Iris pigment epithelial cell (primary cell): ENCODE measurements at places on chromosomes 7 and 10.

GRCh38 chr7:42744746-42745145 is 167.1 kb downstream of the C7orf25 start:
- no peak for DNase-seq

GRCh38 chr10:126214021-126214420 is 174.3 kb downstream of the ADAM12 start:
- DNase-seq: no peak

- no peak for DNase-seq
Measured at GRCh38 chr10:132562177-132562915, 24.8 kb downstream of the INPP5A start.

DNA sequence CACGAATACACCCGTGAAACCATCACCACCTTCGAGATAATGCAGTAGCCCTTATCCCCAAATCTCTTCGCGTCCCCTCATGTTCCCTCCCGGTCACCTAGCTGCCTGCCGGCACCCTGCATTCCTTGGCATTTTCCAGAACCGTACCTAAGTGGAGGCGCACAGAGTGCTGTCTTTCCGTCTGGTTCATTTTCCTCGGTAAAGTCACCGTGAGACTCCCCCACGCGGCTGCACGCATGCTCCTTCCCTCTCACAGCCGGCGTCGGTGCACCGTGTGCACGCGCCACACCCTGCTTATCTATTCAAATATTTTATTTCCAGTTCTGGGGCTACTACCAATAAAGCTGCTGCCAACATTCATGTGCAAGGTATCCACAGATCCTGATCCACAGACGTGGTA is 65.5 kb upstream of the NKX6-2 start:
- no peak for DNase-seq

- DNase-seq: no peak
Measured at GRCh38 chr10:88996927-88997326, 6.3 kb downstream of the FAS start.

GRCh38 chr10:123252779-123253178 is 98.6 kb downstream of the BUB3 start:
- DNase-seq: no peak

DNA sequence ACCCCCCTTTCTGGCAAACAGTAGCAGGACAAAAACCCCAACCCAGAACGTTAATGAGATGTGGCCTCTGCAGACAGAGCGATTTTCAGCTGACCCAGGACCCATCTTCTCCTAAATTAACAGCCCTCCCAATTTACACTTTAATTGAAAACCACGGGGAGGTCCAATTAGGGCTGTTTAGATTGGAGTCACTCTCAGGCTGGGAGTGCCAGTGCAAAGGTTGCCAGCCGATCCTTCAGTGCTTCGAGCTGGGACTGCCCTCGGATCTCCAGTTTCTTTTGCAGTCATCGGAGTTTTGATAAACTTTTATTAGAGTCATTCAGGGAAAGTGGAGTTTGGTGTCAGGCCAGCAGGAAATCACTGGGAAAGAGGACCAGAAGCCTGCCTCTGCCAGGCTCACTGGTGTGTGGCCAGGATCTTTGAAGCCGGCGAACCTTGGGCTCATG is 108.0 kb downstream of the DOCK1 start:
- DNase-seq: no peak

GRCh38 chr10:12319076-12319475 is 30.3 kb upstream of the CAMK1D start:
- no peak for DNase-seq

- DNase-seq: no peak
Measured at GRCh38 chr7:38122501-38122900, 55.5 kb upstream of the STARD3NL start.

DNA sequence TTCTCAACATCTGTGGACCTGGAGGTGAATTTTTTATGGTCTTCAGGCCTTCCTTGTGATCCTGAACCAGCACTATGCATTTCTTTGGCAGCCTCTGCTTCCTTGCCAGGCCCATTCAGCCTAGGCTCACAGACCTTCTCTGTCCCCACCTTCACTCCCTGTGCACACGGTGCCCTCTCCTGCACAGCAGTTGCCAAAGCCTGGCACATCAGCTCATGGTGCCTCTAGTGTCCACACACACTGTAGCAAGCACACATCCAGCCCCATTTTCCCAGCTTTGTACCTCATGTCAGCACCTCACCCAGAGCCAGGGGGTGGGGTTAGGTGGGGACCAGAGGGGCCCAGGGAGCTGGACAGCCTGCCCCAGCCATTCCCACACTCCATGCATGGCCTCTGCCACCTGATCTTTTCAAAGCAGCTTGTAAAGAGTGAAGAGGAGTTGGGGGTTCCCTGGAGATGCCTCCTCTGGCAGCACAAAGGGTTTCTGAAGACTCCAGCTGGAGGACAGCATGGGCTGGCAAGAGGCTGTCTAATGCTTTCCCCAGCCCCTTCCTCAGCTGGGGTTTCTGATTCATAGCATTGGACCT is 57.9 kb upstream of the TMEM72 start:
- peak; percentile 36 for DNase-seq

DNA sequence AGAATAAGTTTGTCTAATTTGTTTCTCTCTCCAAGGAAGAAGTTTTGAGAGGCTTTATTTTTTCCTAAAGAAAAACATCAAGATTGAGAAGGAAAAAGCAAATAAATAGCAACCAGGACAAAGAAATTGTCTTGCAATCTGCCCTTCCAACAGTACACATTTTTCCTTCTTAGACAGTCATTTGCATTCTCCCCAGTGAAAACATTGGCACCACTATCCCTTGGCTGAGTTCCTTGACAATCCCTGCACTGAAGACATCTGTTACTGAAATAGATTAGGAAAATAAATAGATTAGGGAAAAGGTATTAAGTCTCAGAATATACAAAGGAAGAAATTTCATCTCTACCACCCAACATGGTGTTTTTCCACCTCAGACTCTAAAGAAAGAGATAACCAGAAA is 12.2 kb upstream of the TMEM243 start:
- DNase-seq: no peak

DNA sequence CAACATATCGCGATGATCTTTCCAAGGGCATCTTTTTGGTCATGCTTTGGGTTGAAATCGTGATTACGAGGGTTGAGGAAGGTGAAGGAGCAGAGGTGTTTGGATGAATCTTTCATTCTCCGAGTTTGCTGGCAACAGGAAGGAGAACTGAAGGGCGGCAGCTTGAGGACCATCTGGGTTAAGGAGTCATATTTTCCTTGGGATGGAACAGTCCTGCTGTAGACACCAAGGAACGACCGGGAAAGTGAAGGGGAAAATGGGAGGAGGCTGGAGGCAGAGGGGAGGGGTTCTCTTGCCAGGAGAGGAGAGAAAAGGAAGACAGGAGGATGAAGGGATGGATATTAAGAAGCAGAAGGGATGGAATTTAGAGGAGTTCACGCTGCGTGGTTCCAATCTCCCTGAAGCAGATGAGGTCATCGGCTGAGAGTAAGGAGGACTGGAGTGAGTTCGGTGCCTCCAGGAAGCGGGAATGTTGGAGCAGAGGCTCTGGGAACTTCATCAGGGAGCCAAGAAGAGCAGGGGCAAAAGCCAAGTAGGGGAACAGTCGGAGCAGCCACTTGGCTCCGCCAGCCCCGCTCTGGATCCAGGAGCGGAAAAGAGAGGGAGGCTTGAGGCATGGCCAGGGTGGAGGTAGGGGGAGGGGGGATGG is 116.6 kb upstream of the GALNT17 start:
- no peak for DNase-seq

- peak; percentile 36 for DNase-seq
Measured at GRCh38 chr10:57338823-57339558, 928.7 kb downstream of the IPMK start.

DNA sequence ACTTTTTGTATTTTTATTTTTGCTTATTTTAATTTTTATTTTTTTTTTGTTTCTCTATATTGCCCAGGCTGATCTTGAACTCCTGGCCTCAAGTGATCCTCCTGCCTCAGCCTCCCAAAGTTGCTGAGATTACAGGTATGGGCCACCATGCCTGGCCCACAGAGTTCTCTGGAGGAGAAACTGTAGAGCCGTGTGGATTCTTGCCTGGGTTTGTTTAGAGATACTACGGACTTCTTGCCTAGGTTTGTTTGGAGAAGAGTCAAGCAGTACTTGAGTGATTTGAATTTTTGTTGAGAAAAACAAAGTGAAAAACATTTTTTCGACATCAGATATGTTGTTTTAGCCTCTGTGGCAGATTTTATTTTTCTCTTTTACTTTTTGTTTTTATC is 99.0 kb downstream of the CAMK1D start:
- DNase-seq: no peak
